Inflammatory macrophage (primary cell): ENCODE measurements at places on chromosomes 5 and 9.

DNA sequence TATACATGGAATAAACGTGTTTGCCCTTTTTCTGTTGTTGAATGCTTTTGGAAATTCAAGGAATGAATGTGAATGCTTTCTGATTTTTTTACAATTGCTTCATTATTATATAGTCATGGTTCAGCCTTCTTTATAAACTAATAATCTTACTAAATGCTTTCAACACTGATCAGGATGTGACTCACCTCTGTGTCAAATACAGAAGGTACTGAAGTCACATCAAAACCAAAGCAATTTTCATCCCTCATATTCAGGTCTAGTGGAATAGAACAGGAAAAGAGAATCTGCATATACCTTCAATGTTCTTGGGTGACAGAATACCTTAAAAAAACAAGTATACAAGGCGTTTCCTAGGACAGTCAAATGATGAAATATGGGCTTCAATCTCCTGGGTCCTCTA lies 170.7 kb downstream of the PDE4D start:
- no peak for DNase-seq

DNA sequence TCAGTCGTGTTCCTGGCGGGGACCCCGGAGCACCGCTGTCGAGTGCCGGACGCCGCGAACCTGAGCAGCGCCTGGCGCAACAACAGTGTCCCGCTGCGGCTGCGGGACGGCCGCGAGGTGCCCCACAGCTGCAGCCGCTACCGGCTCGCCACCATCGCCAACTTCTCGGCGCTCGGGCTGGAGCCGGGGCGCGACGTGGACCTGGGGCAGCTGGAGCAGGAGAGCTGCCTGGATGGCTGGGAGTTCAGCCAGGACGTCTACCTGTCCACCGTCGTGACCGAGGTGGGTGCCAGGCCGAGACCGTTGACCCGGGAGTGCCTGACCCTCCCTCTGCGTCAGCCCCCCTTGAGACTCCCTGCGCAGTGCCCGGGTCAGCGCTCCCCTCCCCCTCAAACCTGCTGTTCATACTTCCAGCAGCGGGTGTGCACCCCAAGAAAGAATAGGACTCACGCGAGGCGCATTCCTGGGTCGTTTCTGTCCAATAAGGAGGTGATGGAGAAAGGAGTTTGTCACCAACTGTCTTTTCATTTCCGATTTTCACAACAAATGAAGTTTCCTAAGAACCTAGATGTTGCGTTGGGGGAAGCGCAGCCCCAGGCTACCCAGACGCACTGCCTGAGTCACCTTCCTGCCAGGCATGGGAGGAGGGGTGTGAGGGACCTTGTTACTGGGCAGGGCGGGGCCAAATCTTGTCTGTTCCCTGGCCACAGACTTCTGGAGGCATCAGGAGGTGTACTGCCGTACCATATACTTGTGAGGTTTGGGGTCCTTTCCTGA lies 722 bp downstream of the SLC22A4 start:
- DNase-seq = peak; percentile 92

DNA sequence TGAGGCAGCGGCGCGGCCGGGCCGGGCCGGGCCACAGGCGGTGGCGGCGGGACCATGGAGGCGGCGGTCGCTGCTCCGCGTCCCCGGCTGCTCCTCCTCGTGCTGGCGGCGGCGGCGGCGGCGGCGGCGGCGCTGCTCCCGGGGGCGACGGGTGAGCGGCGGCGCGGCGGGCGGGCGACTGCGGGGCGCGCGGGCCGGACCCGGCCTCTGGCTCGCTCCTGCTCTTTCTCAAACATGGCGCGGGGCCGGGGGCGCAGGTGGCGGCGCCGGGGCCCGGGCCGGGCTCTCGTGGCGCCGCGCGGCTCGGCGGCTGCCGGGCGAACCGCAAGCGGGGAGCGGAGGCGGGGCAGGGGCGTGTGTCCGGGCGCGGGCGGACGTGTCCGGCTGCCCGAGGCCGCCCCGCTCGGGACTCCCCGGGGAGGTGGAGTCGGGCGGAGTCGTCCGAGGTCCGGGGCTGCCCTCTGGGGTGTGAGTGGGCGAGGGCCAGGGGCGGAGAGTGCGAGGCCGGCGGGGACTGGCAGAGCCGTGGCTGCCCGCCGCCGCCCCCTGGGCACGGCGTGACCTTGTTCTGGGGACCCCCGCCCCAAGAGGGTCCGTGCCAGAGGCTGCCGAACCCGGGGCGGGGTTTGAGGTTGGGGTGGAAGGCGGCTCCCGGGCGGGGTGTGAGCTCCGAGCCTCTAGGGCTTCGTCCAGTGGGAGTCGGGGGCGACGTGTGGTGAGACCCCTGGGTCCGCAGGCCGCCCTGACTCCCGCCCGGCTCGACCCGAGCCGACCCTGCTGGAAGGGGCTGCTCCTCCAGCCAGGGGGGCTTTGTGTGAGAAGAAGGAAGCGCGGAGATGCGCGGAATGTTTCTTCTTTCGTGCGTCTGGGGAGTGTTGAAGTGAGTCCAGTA lies 485 bp downstream of the TGFBR1 start:
- DNase-seq = peak; percentile 83

- peak; percentile 58 for DNase-seq
Measured at GRCh38 chr5:171207256-171207847, 101.7 kb upstream of the TLX3 start.

- no peak for DNase-seq
Measured at GRCh38 chr9:88742483-88742882, 207.5 kb downstream of the NXNL2 start.

- no peak for DNase-seq
Measured at GRCh38 chr5:10520706-10521105, 43.2 kb upstream of the ANKRD33B start.

DNA sequence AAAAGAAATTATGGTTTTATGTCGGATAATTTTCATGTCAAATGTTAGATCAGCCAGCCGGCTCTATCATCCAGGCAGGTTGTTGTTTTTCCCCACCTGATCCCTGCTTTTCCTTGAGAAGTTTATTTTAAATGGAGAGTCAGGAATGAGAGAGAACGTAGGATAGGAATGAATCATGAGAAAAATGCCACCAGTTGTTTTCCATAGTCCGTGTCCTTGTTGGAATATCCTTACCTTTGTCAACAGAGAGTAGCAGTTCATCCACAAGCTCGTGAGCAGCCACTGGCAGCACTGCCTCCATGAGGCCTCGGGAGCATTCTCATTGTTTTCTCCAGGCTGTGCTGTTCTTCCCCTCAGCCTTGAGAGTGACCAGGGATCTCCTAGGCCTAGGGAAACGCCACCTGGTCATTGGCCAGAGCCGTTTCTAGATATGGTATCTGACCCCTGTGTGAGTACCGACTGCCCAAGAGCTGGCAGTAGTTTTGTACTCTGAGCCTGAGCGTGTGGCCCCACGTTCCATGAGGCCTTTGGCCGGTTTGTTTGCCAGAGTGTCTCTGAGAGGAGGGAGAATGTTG lies 293.3 kb downstream of the FANCC start:
- DNase-seq = no peak

DNA sequence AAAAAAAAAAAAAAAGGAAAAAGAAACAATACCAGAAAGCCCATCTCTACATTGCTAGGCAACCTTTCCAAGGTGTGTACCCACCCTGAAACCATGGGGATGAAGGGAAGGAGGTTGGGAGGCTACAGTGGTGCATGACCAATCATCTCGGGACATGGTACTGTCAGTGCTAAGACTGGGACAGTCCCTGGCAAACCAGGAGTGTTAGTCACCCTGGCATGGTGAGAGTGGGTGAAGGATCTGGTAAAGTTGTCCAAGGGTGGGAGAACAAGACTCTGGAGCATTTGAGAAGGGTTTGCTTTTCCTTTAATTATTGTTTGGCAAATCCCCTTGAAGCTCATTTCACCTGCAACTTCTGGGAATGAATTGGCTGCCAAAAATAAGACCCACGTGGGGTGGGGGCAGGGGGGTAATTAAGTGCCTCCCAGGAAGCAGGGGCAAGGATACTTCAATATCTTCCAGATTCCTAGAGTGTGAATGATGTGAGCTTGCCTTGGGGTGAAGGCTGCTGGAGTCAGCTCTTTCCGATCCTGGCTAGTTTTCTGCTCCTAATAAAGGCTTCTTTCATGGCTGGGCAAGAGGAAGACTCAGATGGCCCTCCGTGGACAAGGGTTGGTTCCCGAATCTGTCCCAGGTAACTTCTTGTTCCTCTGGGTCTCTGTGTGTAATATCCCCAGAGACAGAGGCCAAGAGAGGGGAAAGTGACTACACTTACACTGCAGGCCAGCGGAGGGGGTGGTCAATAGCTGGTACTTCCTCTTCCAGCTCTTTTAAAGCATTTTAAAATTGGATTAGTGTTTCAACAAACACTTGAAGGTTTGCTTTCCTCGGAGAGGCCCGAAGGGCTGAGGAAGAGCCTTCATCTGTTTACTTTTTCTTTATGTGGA lies 61.6 kb upstream of the SPRY4 start:
- peak; percentile 58 for DNase-seq

DNA sequence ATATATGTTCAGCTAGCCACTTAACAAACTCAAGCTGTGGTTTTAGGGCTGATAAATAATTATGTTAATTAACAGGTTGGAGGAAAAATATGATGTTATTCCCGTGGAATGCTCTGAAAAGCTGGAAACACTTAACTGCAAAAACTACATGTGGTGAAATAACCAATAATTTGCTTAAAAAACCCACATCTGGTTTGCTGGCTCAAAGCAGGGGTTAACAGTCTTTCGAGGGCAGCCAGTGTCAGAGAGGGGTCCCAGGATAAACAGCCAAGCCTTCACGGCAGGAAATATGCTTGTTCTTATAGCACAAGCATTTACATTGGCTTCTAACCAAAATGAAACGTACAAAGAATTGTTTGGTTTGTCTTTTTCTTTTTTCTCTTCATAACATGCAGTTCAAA lies 254.0 kb upstream of the GAS1 start:
- no peak for DNase-seq

- no peak for DNase-seq
Measured at GRCh38 chr5:72509401-72509800, 2.2 kb upstream of the ZNF366 start.

- DNase-seq = no peak
Measured at GRCh38 chr9:37836386-37836785, 35.8 kb downstream of the DCAF10 start.
